ENCODE measurements at places on chromosomes 6 and 20.

- peak; percentile 51 for DNase-seq
Measured at GRCh38 chr20:9590189-9590588, 75.8 kb downstream of the LAMP5 start.

DNA sequence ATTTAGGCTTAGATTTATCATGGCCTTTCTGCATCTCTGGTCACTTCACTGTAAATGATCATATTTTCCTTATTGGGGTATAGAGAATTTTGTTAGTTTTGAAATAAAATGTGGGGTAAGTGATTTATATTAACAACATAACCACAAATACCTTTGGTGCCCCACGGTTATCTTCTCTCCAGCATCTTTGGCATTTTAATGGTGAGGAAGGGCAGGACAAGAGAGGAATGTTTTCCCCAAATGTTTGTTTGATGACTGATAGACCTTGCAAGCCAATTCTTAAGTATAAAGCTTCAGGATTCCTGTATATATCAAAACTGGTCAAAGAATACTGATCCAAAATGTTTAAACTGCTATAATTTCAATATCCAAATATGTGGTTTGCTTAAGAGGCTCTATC lies 171.6 kb upstream of the SMLR1 start:
- peak; percentile 38 for DNase-seq

DNA sequence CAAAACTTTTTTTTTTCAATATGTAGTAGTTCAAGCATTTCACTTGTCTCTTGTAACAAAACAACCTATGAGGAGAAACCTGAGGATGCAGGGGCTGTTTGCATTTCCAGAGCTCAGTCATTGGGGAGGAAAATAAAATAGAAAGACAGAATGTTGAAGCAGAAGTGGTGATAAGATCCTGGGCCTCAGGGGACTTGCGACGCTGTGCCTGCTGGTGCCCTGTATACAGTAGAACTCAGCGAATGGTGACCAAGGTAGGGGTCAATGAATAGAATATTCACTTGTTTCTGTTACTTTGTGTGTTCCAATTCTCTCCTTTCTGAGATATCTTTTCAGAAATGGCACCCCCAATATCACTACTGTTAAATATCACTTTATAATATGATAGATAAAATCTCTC lies 271.6 kb downstream of the FARS2 start:
- no peak for DNase-seq

GRCh38 chr6:157497579-157497978 lies 116.6 kb downstream of the ZDHHC14 start:
- DNase-seq, result no peak

- DNase-seq, result no peak
Measured at GRCh38 chr6:24183584-24183983, 57.6 kb downstream of the NRSN1 start.

DNA sequence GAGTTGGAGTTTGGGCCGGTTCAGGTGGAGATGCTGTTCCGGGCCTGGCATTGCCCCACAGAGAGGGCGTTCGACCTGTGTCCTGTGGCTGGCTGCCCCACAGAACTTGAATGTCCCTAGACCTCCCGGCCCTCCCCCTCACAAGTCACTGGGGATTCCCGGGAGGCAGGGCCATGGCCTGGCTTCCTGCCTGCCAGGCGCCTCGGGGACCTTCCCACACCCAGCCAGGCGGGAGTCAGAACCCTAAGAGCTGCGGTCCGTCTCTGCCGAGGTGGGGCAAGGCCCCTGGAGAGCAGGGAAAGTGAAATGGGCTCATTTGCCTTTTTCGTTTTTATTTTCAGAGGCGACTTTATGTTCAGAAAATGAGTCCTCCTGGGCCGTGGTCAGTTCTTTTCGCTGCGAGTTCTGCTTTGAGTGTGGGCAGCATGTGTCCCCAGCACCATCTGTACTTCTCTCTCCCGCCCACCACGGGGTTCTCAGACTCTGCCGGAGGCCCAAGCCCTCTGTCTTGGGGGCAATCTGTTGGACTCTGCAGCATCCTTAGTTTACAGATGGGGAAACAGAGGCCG lies 8.5 kb downstream of the RBM38 start:
- peak; percentile 8 for DNase-seq

DNA sequence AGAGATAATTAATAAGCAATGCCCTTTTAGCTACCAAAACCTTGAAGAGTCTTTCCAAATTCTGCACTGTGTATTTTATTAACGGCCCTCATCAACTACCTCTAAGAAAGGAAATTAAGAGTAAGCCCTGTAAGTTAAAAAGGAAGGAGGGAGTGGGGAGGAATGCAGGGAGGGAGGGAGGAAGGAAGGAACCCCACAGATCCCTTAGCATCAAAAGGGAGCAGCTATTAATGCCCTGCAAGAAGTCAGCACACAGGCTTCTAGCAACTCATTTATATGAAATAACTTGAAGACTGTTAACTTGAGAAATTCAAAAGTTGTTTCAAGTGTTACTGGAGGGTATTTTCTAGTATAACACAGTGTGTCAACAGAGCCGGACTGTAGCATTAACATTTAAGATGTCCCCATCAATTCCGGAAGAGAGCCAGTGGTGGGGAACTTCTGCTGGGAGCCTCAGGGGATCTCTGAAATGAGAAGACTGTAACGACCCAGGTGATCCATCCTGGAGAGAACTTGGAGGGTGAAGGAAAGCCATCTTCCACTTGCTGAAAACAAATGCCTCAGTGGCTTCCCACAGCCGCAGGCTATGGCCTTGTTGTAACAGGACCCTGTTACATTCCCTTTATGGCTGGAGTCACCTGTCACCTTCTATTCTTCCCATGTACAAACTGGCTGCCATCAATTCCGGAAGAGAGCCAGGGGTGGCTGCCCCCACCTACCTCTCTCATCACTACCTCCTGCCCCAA lies 33.2 kb downstream of the SLC22A23 start:
- DNase-seq, result no peak

GRCh38 chr20:16576219-16576618 lies 3.0 kb upstream of the KIF16B start:
- DNase-seq, result no peak

DNA sequence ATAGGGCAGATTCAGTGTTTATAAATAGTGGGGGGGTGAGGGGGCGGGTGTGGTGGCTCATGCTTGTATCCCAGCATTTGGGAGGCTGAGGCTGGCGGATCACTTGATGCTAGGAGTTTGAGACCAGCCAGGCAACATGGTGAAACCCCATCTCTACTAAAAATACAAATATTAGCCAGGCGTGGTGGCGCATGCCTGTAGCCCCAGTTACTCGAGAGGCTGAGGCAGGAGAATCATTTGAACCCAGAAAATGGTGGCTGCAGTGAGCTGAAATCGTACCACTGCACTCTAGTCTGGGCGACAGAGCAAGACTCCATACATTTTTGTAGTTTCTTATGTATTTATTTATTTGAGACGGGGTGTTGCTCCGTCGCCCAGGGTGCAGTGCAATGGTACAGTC lies 109.0 kb upstream of the ZNF217 start:
- no peak for DNase-seq

DNA sequence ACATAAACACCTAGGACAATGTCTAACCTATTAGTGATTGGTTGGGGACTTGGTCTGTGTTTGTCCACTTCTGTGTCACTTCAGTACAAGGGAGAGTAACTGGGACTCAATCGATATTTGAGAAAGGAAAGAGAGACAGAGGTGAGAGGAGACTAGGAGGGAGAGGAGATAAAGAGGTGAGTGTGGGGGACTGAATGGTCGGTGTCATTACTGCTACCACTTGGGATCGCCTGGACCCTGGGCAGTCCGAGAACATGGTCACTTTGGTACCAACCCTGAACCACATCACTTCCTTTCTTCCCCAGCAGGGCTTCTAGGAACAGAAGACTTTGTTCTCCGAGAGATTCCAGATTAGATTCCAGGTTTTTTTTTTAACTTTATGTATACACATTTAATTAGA lies 63.7 kb downstream of the GPR6 start:
- no peak for DNase-seq

DNA sequence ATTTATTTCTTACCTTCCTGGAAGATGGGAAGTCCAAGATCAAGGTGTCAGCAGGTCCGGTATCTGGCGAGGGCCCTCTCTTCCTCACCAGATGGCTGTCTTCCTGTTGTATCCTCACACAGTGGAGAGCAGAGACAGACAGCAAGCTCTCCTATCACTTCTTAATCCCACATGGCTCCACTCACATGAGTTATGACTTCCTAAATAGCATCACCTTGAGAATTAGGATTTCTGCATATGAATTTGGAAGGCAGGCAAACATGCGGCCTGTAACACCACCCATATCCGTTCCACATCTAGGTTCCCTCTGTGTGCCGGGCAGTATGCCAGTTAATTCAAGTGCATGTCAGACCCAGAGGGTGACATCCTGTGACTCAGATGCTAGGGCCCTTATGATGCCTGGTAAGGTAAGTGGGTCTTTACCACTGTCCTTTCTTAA lies 2.1 kb downstream of the RAET1E start:
- DNase-seq, result peak; percentile 88

DNA sequence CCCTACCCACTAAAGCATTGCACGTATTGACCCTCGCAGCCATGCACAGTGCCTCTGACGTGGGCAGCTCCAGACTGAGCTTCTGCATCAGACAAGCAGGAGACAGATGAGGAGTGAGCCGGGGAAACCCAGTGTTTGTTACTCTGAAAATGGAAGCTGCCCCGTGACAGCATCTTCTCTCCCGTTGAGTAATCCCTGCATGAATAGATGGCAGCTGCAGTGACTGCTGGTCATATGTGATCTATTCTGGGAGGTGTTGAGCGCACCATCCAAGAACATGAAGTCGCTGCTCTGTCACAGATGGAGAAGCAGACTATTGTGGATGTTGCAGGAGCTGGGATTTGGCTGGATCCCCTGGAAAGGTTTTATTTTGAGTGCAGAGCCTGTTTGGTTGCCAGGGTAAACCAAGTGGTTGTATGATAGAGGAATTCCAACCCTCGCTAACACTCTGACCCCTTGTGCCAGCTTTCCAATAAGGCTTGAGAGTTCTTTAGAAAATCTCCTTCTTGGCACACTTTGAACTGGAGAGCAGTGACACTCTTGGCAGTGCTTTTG lies 242.2 kb downstream of the NRN1 start:
- peak; percentile 39 for DNase-seq

DNA sequence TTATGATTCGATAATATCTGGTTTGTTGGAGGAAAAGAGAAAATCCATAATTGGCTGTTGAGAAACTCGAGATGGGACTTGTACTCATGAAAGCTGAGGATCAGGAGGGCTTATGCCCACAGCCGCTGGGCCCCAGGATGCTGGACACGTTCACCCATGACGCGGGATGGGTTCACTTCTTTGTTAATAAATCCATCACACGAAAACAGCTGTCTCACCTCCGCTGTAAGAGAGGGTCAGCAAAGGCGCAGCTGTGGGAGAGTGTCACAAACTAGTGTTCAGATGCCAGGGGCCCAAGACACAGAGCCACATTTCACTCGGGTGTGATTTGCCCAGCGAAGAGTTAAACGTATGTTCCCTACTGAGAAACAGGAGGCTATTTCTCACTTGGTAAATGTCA lies 315.1 kb downstream of the THBS2 start:
- no peak for DNase-seq

- DNase-seq, result no peak
Measured at GRCh38 chr6:118335325-118335816, 212.7 kb upstream of the PLN start.

DNA sequence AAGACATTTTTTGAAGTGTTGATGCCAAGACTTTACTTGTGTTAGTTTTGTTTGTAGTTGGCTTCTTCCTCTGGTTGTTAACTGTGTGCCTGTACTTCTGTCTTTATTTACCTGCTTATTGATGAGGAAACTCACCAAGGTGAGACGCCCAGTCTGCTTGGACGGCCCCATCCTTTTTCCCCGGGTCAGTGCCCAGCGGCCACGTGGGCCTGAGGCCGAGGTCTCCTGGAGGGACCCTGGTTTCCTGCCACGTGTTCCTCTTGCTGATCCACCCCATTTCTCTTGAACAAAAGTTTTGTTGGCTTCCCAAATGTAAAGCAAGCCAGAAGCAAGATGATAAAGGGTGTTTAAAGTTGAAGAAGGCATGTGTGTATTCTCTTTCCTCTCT lies 24.8 kb downstream of the DUSP22 start:
- DNase-seq, result no peak

GRCh38 chr20:45826381-45827019 lies 612 bp downstream of the TNNC2 start:
- DNase-seq, result peak; percentile 38

- no peak for DNase-seq
Measured at GRCh38 chr6:149007846-149008245, 261.0 kb downstream of the UST start.

DNA sequence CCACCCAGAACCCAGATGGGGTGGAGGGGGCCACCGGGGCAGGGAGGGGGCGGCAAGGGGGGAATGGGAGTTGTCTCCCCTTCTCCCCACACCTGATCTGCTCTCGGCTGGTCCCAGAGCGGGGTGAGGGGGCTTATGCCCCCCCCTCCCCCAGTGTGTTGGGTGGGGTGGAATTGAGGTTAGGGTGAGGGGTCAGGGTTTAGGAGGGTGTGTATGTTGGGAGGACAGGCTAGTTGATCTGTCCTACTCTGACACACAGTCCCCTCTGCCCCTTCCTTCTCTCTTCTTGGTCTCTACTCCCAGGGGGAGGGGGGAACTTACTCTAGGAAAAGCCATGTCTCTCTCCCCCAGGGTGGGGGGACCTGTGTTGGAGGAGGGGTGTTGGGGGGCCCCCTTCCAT lies 1.9 kb upstream of the ZBTB9 start:
- DNase-seq, result no peak

DNA sequence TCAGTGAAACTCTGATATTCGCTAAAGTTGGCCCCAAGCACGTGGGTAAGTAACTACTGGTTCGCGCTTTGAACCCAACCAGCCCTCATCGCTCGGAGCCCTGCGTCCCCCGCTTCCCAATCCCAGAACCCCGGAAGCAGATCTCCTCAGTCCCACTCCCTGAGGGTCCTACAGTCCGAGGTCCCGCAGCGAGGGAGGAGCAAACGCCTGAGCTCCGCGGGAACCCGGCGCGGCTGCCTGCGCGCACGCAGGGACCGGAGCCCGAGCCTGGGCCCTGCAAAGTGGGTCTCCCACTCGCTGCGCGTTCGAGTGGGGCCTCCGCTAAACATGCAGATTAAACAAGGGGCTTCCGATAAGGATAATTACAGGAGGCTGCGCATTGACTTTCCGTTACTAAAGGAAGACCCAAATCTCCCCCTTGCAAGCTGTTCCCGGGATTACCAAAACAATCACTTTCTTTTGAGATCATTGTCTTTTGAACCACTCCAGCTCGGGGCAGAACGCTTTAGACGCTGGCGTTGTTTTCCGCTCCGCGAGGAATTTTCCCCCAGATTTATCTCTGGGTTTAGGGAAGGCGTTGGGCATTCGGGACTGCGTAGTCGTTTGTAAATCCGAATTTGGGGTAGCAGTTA lies 1.3 kb upstream of the VSX1 start:
- DNase-seq, result no peak

DNA sequence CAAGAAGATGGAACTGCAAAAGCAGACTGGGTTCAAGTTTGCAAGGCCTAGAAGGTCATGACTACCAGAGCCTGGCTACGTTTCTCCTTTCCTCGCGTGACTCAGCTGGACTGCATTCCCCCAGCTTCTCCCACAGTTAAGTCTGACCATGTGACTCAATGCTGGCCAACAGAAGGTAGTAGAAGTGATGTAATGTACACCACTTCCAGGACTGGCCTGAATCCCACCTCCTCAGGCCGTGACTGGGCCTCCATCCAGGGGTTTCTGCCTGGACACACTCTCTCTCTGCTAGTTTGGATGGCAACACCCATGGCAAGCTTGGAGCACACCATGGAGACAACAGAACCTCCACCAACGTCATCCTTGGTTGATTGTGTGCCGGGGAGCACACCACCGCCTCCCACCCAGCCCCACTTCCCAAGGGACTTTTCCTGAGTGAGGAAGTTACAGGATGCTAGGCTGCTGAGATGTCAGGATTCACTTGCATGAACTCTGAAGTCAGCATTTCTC lies 112.0 kb upstream of the CDYL start:
- peak; percentile 73 for DNase-seq

Data from fibroblast of skin of back (primary cell).